ENCODE measurements at places on chromosomes 12 and 14.

DNA sequence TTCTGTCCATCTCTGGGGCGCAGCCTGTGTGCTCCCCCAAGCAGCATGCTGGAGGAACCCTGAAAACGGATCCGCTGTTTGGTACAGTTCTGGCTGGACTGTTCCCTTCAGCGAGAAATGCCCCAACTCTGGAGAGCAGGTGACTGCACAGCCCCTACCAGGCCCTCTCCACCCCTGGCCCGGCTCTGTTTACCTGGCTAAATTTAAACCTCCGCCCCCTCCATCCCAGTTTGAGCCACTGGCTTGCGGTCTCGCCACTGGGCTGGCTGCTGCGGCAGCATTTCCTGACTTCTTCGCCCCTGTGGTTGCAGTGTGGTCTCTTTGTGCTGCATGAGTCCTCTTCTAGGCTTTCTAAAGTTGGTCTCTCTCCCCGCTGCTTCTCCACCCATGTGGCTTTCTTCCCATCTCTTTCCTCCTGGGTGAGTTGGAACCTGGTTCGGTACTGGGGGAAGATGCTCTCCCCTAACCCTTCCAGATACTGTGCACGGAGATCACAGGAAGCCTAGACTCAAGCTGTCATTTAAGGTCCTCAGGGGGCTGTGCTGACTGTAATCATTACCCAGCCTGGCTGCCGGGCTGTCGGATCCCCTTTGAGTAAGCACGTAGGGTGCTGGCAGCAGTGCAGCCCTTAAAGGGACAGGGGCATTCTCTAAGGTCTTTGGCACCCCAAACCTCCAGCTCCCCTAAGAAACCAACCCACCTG, 60.6 kb downstream of the FBXL14 start:
- peak; percentile 59 for DNase-seq

- DNase-seq: peak; percentile 42
Observed at GRCh38 chr14:50860478-50861086, 11.3 kb upstream of the ABHD12B start.

GRCh38 chr12:78164154-78164553, 333.5 kb downstream of the NAV3 start:
- no peak for DNase-seq

DNA sequence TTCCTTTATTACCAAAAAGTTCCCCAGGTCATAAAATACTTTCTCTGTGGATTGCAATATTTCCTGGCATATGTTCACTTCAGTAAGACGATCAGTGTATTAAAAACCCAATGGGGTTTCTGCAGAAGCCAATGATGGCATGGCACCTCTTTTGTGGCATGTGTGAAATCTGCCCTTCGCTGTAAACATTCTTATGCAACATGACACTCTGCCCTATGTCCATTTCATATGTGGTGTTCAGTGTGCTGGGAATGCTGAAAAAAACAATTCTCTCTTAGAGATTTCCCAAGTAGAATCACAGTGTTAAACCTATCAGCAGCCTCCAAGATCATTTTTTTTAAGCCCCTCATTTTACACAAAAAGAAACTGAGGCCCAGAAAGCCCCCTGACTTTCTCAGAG, 2.3 kb upstream of the MYBPC1 start:
- DNase-seq: no peak

- no peak for DNase-seq
Observed at GRCh38 chr12:47773858-47774580, 981 bp downstream of the SLC48A1 start.

DNA sequence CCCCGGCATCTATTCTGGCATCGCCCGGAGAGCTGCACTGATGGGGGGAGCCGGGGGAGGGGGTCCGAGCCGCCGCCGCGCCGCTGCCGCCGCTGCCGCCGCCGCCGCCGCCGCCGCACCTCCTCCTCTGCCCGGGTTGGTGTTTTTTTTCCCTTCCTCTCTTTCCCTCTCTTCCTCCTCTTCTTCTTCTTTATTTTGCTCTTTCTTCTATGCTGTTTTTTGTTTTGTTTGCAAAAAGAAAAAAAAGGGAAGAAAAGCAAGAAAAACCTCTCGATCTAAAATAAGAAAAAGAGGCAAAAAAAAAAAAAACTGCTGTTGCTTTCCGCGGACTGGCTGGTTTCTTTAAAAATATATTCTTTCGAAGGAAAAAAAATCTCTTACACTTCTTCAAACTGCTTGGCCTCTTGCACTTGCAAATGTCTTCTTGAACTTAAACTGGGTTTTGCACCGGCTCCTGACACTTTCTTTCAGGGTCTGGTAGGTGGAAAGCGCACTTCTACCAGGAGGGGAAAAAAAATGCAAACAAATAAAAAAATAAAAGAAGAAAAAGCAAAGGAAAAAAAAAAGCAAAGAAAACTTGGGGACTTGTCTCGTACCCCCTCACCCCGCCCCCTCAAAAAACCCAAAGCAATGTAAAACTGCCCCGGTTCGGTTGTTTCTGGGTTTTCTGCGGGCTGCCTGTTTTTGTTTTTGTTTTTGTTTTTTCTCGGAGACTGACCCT, 616 bp downstream of the BCL11B start:
- DNase-seq: no peak

- peak; percentile 86 for DNase-seq
Observed at GRCh38 chr14:55271572-55272298, 514 bp downstream of the FBXO34 start.

GRCh38 chr14:104115691-104116287, 22.6 kb upstream of the KIF26A start:
- DNase-seq: no peak

DNA sequence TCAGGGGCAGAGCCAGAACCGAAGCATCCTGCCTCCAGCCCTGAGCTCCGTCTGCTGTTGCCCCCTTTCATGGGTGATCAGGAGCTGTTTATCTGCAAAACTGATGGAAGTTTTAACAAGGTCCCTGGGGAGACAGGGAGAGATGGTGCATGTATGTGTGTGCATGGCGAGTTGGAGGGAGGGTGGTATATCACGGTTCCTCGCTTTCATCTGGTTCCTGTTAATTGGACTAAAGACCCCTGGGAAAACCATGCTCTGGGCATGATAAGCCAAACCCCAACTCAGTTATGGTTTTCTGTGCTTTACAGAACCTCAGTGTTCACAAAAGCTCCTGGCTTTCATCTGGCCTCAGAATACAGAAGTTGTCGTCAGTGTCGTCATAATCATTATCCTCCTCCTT, 133.6 kb downstream of the KSR2 start:
- no peak for DNase-seq

- no peak for DNase-seq
Observed at GRCh38 chr14:102180248-102180998, 40.7 kb downstream of the WDR20 start.

DNA sequence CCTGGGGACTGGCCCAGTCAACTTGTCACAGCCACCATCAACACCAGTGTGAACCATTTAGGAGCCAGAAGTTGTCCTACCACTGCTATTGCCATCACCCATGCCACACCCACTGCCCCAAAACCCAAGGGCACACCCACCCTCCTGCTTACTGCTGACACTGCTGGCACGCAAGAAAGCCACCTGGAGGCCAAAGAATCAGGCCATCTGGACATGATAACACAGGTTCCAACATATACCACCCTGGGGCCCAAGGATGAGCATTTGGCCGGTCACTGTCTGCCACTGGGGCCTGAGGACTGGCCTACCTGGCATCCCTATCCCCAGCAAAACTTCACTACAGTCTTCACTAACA, 181.6 kb downstream of the MYRFL start:
- DNase-seq: no peak

DNA sequence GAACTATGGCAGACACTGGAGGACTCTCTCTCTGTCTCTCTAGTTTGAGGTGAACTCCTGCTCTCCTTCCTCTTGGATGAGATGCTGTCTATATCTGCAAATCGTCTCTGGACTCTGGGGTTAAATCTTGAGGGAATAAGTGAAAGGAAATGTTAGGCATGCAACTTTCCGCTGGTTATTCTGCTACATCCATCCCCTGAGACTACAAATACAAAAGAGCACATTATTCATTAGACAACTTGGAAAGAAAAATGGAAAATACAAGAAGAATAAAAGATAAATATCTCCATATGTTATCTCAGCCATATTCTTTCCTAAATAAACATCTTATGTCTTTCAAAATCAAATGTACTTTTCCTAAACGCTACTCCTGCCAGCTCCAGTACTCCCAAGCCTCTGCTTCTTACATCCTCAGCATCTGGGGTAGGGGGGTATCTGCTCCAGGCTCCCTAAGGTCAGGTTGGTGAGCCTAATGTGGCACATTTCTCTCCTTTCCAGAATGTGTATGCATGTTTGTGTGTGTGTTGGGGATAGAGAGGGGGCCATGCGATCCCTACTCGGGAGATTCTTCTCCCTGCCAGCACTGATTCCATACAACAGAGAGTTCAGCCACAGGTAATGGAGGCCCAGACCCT, 102.9 kb upstream of the FSCB start:
- DNase-seq: no peak

GRCh38 chr14:50003213-50004021, 110.5 kb downstream of the ARF6 start:
- peak; percentile 79 for DNase-seq

GRCh38 chr14:68684466-68685418, 108.1 kb downstream of the ZFP36L1 start:
- no peak for DNase-seq

DNA sequence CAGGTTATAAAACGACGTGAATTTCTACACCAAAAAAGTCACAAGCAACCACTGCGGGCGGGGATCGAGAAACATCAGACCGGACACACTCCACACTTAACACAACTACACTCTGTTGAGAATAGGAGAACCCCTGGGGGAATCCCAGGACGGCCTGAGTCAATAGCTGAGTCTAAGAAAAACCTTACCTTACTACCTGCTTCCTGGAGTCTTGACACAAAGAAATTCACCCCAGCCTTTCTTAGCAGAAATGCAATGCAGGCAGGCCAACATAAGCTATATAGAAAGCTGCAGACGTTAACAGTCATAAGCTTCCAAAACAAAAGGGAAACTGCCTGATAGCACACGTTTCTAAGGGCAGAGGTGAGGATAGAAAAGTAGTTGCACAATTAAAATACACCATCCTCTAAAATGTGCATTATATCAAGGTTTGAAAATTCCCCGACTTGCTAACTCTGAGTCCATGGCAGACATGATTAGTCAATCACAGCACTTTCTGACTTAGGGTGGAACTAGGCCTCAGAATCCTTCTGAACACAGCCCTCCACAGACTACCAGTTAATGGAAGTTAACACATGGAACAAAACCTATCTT, 68.0 kb downstream of the CCDC88C start:
- no peak for DNase-seq

GRCh38 chr12:64478661-64479060, 26.7 kb downstream of the TBK1 start:
- DNase-seq: no peak

DNA sequence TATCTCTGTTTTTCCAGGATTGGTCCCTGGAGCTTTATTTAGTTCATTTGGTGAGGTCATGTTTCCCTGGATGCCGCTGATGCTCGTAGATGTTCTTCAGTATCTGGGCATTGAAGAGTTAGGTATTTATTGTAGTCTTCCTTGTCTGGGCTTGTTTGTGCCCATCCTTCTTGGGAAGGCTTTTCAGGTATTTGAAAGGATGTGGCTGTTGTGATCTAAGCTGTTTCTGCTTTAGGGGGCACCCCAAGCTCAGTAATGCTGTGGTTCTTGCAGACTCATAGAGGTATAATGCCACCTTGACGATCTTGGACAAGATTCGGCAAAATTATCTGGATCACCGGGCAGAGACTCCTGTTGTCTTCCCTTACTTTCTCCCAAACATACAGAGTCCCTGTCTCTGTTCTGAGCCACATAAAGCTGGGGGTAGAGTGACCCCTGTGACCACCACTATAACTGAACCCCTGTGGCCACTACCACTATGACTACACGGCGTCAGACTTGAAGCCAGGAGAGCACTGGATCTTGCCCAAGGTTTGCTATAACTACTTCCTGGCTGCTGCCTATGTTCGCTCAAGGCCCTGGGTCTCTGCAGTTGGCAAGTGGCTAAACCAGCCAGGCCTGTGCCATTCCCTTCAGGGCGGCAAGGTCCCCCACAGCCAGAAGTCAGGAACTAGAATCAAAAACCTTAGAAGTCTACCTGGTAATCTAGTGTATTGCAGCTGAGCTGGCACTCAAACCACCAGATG, 40.9 kb downstream of the FGD4 start:
- no peak for DNase-seq

GRCh38 chr12:130331146-130331545, 6.5 kb upstream of the PIWIL1 start:
- DNase-seq: no peak

DNA sequence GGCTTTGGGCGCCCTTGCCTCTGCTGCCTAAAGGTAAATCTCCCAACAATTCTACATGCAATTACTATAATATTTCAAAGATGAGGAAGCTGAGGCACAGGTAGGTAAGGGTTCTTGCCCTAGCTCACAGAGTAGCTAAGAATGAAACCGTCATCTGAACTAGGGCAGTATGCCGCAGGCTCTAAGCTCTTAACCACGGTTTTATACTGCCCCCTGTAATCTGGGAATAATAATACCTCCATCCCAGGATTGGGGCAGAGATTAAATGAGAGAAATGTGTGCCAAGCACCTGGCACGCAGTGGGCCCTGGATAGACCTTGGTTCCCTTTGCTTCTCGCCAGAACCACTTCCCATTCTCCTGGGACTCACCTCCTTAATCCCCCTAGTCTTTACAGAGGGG, 1.5 kb upstream of the HRK start:
- DNase-seq: no peak

GRCh38 chr12:6771509-6772330, 600 bp upstream of the LAG3 start:
- DNase-seq: no peak

GRCh38 chr12:64678248-64678647, 68.0 kb downstream of the RASSF3 start:
- DNase-seq: no peak

DNA sequence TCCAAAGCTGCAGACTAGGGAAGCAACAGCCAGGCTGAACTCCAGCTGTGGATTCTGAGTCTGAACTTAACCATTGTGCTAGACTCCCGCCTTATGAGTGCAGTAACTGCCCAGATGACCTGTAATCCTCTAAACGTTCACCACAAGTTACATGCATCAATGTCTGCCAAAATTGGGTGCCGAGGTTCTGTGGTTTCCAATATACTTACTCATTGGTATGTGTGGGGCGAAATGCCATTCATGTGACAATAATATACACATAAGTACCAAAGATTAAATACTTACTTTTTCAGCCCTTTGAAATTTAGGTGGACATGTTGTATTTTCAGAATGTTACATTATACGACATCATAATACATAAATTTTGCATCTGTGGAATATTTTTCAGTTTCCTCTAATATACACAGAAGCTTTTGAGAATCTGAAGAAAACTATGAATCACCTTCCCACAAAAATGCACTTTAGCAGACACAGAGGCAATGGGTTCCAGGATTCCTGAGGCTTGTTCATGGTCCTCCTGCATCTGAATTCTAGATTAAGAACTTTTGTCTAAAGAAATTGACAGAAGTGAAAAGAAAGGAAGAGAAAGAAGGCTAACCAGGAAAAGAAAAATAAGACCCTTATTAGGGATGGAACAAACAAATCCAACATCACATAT, 31.7 kb downstream of the GRIP1 start:
- no peak for DNase-seq
